Renal cortex interstitium (tissue), 15 donors: ENCODE measurements at places on chromosomes 4 and X. TPM values are rescaled to one million over a fixed set of nuclear protein-coding genes. Genes with fewer than 3 reads are reported as not detected.

GATA1 gene
- 0.45 TPM for polyA plus RNA-seq

GRIA3 gene
- polyA plus RNA-seq = 2.3 TPM

ZMAT1 gene
- 24.2 TPM for polyA plus RNA-seq

IL21 gene
- not detected for polyA plus RNA-seq

CTSO gene
- polyA plus RNA-seq = 36.0 TPM

PDE6B gene
- polyA plus RNA-seq = 42.4 TPM

PNCK gene
- polyA plus RNA-seq = 7.6 TPM

SLC39A8 gene
- 27.0 TPM for polyA plus RNA-seq

PABPC4L gene
- 10.0 TPM for polyA plus RNA-seq

HTRA3 gene
- polyA plus RNA-seq = 9.3 TPM

FAM133A gene
- 0.05 TPM for polyA plus RNA-seq

USP17L28 gene
- not detected for polyA plus RNA-seq

ZCCHC18 gene
- polyA plus RNA-seq = 4.3 TPM

ASB11 gene
- polyA plus RNA-seq = 0.15 TPM

CMC4 gene
- polyA plus RNA-seq = 5.2 TPM

DSPP gene
- polyA plus RNA-seq = 0.08 TPM

ALB gene
- 2.9 TPM for polyA plus RNA-seq

SHROOM2 gene
- 19.1 TPM for polyA plus RNA-seq

TCEANC gene
- polyA plus RNA-seq = 5.5 TPM

CNGA1 gene
- polyA plus RNA-seq = 3.7 TPM

SLC9B1 gene
- polyA plus RNA-seq = 4.4 TPM

EIF2S3 gene
- 166 TPM for polyA plus RNA-seq

FRMPD4 gene
- polyA plus RNA-seq = 0.09 TPM

TMEM165 gene
- 79.3 TPM for polyA plus RNA-seq

RBMXL3 gene
- not detected for polyA plus RNA-seq

BTC gene
- polyA plus RNA-seq = 6.4 TPM

TCEAL9 gene
- polyA plus RNA-seq = 240 TPM

PAGE2 gene
- polyA plus RNA-seq = not detected

AMBN gene
- polyA plus RNA-seq = 1.6 TPM

ARAP2 gene
- 4.6 TPM for polyA plus RNA-seq

NSUN7 gene
- 11.7 TPM for polyA plus RNA-seq

BDH2 gene
- polyA plus RNA-seq = 183 TPM

MAGEA2 gene
- not detected for polyA plus RNA-seq

SORCS2 gene
- 8.3 TPM for polyA plus RNA-seq

MED14 gene
- polyA plus RNA-seq = 41.3 TPM

CFP gene
- 1.8 TPM for polyA plus RNA-seq

NBDY gene
- 98.8 TPM for polyA plus RNA-seq

CEP135 gene
- polyA plus RNA-seq = 18.3 TPM

CSAG3 gene
- not detected for polyA plus RNA-seq

MAOB gene
- 47.6 TPM for polyA plus RNA-seq

PASD1 gene
- not detected for polyA plus RNA-seq

NAP1L5 gene
- 13.8 TPM for polyA plus RNA-seq

GDPD2 gene
- polyA plus RNA-seq = 1.8 TPM

TRPC3 gene
- polyA plus RNA-seq = 1.5 TPM

NAP1L3 gene
- polyA plus RNA-seq = 11.8 TPM

MED12 gene
- 35.7 TPM for polyA plus RNA-seq

UGT2B10 gene
- polyA plus RNA-seq = not detected

TEX13B gene
- polyA plus RNA-seq = not detected

DTHD1 gene
- not detected for polyA plus RNA-seq
